ENCODE measurements at places on chromosomes 2 and 18.
A peak's percentile ranks its signal among the peaks of the same experiment; 100 is the strongest.

DNA sequence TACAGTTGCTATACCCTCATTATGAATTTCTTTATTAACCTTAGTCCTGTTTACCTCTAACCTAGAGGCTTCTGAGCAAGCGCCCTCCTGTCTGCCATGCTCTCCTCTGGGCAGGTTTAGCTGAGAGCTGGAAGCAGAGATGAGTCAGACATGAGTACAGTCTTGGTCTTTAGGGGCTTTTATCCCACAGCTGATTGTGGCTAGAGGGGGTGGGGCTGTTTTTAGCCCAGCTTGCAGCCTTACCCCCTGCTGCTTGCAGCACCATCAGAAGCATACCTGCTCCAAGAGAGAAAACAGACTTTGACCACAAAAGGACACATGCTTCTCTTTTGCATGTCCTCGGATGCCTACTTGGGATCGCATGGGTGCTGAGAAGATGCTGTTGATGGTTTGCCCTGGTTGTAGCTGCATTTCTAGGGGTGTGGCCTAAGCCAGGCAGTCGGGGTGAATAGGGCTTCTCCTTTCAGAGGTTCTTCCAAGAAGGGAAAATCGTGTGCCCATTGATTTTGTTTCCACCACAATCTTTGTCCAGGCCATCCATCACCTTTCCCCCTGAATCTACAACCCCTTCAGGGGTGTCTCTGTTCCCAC is 115.0 kb upstream of the LGALSL start:
- DNase-seq: no peak

DNA sequence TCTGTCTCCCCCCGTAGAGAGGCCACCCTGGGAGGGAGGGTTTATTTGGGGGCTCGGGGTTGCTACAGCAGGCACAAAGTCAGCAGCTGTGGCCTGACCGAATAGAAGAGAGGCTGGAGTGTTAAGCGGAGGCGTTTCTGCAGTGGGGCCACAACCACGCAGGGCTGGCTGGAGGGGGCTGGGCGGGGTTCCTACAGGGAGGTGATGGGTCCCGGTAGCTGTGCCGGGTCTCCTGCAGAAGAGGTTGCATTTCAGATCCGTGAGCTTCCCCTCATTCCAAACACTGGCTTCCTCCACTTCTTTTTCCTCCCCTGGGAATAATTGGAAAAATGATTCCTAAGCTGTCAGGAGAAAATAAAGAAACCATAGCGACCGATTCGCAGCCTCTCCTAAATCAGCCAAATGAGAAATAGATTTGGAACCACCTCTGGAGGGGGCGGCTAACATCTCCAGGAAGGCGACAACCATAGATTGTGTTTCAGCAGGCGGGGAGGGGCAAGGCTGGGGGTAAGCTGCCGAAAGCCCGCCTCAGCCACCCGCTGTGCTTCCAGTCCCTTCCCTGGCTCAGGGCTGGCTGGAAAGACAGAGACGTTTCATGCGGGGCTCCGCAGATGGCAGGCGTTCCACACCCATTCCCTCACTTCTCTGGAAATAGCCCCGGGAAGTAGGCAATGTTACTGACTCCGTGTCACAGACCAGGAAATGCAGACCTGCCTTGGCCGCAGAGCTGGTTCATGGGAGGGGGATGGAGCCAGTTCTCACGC is 85.6 kb upstream of the TAF1B start:
- no peak for DNase-seq

DNA sequence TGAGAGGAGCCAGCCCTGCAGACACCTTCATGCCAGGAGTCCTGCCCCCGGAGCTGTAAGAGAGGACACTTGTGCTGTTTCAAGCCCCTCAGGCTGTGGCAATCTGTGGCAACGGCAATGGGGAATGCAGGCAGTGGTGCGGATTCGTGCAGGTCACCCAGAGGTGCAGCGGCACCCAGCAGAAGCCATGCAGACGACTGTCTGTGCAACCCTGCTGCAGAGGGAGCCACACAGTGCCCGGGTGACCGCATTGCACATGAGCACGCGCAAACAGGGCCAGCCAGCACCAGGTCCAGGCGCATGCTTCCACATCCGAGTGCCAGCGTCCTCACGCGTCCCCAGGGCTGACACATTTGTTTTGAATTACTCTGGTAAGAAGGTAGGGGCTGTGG is 84.8 kb upstream of the GPC1 start:
- DNase-seq: no peak

DNA sequence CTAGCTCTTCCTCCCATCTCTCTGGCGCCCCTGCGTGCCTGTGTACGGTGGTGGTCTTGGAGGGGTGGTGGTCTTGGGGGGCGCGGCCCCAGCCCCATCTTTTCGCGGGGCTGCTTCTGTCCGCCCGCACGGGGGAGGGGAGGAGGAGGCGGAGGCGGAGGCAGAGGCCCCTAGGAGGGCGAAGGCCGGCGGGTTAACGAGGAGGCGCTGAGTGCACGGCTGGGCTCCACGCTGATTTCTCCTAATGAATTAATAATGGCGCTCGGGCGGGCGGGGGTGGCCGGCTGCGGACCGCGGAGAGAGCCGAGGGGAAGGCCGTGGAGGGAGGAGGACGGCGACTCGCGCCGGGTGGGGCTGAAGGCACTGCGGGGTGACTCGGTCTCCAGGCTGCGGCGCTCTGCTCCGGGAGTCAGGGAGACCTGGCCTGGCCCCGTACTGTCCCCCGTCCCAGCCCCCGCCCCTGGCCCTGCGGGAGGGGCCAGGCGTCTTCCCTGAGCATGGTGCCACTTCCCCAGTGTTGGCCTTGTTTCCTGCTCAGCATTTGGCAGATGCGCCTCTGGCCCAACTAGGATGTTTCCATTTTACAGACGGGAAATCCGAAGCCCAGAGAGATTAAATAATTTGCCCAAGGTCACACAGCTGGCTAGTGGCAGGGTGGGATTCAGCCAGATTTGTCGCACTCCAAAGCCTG is 6.0 kb downstream of the GAREM2 start:
- DNase-seq: no peak

- no peak for DNase-seq
These were observed 13.7 kb upstream of the PRELID3A start for GRCh38 chr18:12393998-12394397.

GRCh38 chr2:102050854-102051391 is 59.2 kb downstream of the IL1R2 start:
- DNase-seq: peak; percentile 89

DNA sequence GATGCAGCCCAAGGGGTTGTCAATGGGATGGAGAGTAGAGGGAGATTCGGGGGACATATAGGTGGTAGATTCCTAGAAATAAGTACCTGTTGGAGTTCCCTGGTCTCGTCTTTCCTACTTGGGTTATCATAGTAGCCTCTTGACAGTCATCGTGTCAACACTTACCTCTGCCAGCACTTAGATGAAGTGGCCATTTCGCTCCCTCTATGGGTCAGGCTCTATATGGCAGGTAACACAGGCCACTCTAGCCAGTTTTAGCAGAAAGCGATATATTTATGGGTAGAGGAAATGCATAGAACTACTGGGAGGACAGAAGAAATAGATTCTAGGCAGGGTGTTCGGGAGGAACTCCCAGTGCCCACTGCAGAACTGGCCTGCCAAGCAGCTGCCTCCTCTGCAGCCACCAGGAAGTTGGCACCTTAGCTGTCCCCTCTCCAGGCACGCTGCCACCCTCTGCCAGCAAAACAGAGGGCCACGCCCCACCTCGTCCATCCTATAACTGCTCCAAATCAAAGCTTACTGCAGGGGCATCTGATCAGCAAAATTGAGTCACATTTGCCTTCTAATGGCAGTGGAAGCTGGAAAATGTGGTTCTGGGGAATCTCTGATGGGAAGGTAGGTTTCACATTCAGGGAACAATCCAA is 181.3 kb downstream of the INSIG2 start:
- no peak for DNase-seq

DNA sequence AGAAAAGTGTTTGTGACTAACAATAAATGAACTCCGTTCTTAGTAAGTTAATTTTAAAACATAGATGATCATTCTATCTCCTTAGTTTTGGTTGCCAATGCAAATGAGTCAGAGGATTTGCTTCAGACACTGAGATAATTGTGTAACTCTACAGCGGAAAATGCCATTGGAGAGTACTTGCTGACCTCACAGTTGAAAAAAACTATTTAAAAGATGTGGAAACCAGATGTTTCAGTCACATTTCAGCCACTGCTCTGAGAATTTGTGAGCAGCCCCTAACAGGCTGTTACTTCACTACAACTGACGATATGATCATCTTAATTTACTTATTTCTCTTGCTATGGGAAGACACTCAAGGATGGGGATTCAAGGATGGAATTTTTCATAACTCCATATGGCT is at the start of gene TNFAIP6:
Gene TNFAIP6, plus strand, starts transcription at position 234 of the 400 bp plus-strand sequence. Its CDS starts 75 bp downstream, at position 309.
- peak; percentile 31 for DNase-seq

GRCh38 chr2:182445391-182445965 is 18.6 kb upstream of the PDE1A start:
- DNase-seq: no peak

GRCh38 chr2:124610866-124611265 is 585.8 kb downstream of the CNTNAP5 start:
- DNase-seq: no peak

GRCh38 chr18:47108998-47109405 is 41.3 kb downstream of the HDHD2 start:
- no peak for DNase-seq

Data from uterus (tissue), 4 donors.